ENCODE measurements at places on chromosomes 4 and X. TPM values are rescaled to one million over a fixed set of nuclear protein-coding genes. Genes with fewer than 3 reads are reported as not detected.
A peak's percentile ranks its signal among the peaks of the same experiment; 100 is the strongest.

Gene ZNF711
- total RNA-seq: 1.5 TPM

DNA sequence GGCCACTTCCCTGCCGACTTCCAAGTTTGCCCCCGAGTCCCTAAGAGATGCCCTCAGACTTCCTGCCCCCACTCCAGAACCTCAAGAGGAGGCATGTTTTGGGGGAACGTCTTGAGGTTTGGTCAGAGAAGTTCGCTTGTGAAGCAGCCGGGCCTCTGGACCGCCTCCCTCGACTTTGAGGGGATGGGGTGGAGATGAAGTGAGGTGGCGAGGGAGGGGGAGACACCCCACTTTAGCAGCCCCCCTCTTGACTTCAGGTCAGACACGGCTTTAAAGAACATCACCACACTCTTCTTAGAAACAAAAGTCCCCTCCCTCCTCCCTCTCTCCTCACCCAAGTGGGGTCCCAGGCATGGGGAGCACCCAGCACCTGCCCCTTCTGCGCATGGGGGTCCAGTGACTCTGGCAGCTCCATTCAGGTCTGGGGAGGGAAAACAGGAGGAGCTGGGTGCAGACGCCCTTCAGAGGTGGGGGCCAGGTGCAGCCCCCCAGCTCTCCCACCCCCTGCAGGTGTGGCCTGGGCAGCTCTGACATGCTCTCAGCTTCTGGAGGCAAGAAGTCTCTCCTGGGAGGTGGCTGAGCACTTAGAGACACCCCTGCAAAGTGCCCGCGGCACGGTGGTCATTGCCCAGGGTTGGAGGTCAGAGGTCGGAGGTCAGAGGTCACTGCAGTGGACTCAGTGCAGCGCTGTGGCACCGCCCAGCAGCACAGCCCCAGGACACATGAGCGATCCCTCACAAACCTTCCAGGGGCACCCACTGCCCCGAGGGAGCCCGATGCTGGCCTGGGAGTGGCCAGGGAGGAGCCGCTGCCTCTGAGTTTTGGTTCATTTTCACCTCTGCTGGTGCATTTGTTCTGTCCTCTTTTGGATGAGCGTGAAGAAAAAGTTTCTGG lies 108.8 kb downstream of the CPZ start:
- no peak overlapping the region for H3K4me3 ChIP-seq
- H3K27ac ChIP-seq: no peak overlapping the region
- peak; percentile 79 for DNase-seq
- no peaks in the 10 kb centered on the region for H3K4me1 ChIP-seq
- peaks cover 21% of the 10 kb centered on the region for H3K27me3 ChIP-seq

- DNase-seq: no peak
- no peak overlapping the region for H3K4me3 ChIP-seq
- H3K36me3 ChIP-seq: no peaks in the 10 kb centered on the region
These were observed 364.8 kb downstream of the SMARCA1 start for GRCh38 chrX:129158505-129158904.

DNA sequence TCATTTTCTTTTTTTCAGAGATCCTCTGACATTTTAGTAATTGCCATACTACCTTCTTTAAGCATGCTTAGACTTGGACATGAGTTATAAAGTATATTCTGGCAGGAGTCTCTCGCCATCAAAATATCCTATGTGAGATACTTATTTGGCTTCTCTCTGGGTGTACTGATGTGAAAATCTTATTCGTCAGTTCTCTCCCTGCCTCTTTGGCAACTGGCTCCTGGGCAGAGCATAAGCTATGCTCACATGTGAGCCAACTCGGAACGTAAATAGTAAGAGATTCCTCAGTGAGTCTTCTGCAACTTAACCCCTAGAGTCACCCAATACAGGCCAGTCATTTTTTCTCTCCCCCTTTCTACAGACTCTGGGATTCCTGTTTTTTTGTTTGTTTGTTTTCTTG lies 91.6 kb downstream of the MAGEB17 start:
- no peak overlapping the region for H3K27ac ChIP-seq
- H3K4me1 ChIP-seq: no peaks in the 10 kb centered on the region
- peaks cover 12% of the 10 kb centered on the region for H3K27me3 ChIP-seq
- DNase-seq: peak; percentile 58

GRCh38 chr4:33628296-33628695 lies 2616.0 kb downstream of the ARAP2 start:
- no peak for DNase-seq
- H3K27ac ChIP-seq: no peak overlapping the region
- no peaks in the 10 kb centered on the region for H3K36me3 ChIP-seq
- H3K4me1 ChIP-seq: no peaks in the 10 kb centered on the region
